ENCODE measurements at places on chromosomes 2 and 18. TPM values are rescaled to one million over a fixed set of nuclear protein-coding genes. Genes with fewer than 3 reads are reported as not detected.

The RFTN2 gene
- 10.0 TPM for total RNA-seq

The NEU2 gene
- not detected for total RNA-seq

The BMP10 gene
- not detected for total RNA-seq

The TAF4B gene
- total RNA-seq = 8.1 TPM

The CNDP1 gene
- total RNA-seq = not detected

The ATP5MC3 gene
- total RNA-seq = 97.5 TPM

The BAZ2B gene
- total RNA-seq = 156 TPM

The CFC1 gene
- not detected for total RNA-seq

The CAPN14 gene
- total RNA-seq = 0.16 TPM

The PLCD4 gene
- total RNA-seq = 35.9 TPM

The ITGA6 gene
- 9.9 TPM for total RNA-seq

The STRN gene
- total RNA-seq = 20.2 TPM

The C2orf74 gene
- total RNA-seq = 18.6 TPM

The SLC23A3 gene
- 0.99 TPM for total RNA-seq

DNA sequence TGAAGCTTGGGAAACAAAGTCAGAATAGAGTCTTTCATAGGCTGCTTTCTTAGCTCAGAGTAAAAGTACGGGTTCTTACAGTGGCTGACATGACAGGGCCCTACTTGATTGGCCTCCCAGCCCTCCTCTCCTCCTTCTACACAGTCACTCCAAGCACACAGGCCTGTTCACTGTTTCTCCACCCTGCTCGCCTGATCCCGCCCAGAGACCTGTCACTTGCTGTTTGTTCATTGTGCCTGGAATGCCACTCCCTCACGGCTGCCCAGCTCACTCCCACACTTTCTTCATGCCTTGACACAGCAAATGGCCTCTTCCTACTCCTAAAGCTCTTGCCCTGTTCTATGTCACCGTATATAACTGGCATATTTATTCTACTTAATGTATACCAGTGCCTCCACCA, 104.8 kb downstream of the MAP4K4 start:
- no peak for DNase-seq

DNA sequence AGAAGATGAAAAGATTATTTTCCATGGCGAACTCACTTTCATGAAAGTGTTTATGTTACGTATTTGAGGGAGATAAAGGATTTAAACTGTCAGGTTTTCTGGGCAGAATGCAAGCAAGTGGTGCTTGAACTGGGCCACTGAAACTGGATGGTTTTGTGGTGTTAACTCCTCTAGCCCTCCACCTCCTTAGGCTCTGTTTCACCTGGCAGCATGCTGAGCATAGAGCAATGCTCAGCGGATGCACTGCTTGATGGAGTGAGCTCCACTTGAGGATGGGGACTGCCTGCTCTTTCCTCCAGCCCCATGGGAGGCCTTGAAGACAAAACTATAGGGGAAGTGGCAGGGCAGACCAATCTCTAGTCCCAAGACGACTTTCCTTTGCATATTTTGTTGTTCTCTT, 345.8 kb downstream of the TDRD15 start:
- DNase-seq = no peak

- no peak for DNase-seq
These were observed 1534.4 kb upstream of the PIK3C3 start for GRCh38 chr18:40420675-40421074.

- no peak for DNase-seq
These were observed 34.3 kb downstream of the MSH2 start for GRCh38 chr2:47437287-47437686.

- no peak for DNase-seq
These were observed 73.9 kb downstream of the SLC39A10 start for GRCh38 chr2:195730912-195731311.

- peak; percentile 80 for DNase-seq
These were observed 4.2 kb upstream of the SP100 start for GRCh38 chr2:230411570-230412370.

DNA sequence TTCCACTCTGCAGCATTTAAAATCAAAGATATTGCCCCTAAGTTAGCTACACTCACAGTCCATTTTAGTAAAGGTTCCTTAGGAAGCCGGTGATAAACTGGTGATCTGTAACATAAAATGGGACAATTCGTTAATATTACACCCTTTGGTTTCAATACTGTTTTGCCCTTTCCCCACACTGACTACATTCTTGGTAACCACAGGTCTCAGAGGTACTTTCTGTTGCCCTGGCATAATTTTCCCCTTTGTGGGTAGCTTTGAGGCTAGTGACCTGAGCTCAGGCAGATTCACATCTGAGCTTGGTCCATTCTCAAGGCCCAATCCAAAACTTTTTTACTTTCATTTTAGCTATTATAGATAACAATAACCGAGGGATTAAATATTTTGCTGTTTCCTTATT, 32.9 kb upstream of the CSRNP3 start:
- no peak for DNase-seq

GRCh38 chr18:10351858-10352257, 102.6 kb upstream of the APCDD1 start:
- DNase-seq = no peak

DNA sequence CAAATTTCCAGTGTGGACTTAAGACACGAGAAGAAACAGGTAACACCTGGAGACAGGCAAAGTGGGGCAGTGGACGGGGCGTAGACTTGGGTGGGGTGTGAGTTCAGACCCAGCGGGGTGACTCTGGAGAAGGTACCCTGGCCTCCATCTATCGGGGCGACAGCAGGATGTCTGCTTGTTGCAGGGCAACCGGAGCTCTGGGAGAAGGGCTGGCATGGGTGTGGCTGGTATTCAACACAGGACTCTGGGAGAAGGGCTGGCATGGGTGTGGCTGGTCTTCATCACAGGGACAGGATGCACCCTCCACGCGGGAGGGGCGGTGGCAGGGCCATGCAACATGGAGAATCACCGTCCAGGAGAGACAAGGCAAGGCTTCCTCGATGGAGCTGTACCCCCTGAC, 198.5 kb downstream of the HDAC4 start:
- peak; percentile 64 for DNase-seq

GRCh38 chr2:71556692-71557250, 103.4 kb downstream of the DYSF start:
- DNase-seq = no peak

DNA sequence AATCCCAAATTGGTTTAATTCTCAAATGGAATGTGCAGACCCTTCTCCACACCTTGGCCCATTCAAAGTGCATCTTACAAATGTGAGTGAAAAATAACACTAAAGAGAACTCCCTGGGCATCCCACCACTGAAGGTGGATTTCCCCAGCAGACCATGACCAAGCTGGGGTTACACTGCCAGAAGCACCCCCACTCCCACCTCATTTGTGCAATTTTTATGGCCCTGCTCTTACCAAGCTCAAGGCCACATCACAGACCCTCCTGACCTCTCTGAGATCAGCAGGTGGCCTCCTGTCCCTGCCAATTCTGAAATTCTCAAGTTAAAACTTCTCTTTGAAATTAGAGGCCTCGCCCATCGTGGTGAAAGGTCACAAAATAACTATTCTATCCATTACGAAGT, 21.6 kb downstream of the SIGLEC15 start:
- no peak for DNase-seq

DNA sequence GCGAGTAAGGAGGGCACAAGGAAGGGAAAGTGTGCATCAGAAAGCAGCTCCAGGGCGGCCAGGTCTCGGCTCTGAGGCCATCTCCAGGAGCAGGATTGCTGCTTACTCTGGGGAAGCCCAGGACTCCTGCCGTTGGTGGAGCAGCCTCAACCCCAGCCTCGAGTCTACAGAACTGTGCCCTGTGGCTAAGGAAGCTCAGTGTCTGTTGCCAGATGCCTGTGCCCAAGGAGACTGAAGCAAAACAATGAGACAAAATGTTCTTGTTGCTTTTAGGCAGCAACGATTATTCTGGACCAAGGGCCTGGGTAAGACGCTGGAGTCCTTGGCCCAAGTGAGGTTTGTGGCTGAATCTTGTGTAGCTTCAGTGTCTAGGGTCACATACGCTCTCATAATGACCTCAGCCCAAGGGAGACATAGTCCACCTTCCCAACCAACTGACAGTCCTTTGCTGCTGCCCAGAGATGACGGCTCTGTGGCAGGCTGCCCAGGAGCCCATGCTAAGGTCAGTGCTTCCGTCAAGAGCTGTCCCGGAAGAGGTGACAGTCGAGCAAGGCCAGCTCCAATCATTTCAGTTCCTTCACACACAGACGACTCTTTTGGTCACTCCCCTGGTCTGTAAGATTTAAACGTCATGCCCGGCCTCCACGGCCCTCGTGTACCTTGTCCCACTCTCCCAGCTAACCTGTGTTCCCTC, 223.8 kb downstream of the TTC32 start:
- DNase-seq = no peak

DNA sequence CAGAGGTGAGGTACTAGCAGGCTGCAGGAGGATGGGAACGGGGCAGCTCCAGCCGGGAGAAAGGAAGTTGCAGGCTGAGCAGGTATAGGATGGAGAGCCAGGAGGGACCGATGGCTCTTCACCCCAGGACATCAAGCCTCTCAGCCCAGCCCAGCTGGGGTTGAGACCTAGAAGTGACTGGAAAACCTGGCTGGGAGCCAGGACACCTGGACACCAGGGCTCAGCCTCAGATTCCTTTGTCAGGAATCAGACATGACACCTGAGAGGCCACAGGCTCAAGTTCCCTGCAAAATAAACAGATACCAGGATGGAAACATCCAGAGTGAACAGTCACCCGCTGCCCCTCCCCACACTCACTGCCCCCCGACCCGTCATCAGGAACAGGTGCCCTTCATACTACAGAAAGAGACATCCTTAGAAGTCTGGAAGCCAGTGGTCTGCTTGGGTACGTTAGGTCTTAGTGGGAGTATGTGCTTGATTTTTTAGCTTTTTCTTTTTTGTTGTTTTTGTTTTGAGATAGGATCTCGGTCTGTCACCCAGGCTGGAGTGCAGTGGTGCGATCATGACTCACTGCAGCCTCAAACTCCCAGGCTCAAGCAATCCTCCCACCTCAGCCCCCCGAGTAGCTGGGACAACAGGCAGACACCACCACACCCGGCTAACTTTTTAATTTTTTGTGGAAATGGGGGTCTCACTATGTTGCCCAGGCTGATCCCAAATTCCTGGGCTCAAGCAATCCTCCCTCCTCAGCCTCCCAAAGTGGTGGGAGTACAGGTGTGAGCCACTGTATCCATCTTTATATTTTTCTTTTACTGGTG, 95.7 kb upstream of the STPG4 start:
- no peak for DNase-seq

GRCh38 chr2:149029307-149029965, 9.1 kb upstream of the LYPD6B start:
- DNase-seq = no peak

DNA sequence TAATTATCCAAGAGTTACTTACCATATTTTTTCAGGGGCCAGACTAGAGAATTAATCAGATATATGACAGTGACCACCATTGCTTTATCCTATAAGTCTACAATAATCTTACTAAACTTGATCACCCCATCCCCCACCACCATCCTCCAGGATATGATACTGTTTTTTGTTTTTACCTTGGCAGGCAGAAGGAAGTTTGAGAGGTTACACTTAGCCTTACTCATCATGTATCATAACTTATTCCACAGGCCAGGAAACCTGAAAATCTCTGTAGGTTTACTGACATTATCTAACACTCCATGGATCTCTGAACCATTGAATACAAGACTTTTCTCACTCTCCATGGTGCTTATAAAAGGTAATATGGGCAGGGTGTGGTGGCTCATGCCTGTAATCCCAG, 602.7 kb downstream of the KCNJ3 start:
- DNase-seq = no peak

DNA sequence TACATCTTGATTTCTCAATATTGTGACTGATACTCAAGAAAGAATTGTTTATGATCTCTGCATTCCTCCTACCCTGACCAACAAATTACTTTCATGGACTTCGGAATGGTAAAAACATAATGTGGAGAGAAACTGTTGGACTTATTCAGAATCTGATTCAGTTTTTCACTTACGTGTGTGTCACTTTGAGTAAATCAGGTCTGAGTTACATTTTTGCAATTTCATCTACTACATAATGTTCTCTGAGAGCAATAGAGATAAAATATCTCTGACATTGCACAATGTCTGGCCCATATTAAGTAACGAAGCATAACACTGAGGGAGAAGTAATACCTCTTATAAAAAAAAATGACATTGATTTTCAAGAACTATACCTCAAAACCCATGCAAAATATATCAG, 1337.9 kb upstream of the CHAC2 start:
- no peak for DNase-seq

GRCh38 chr18:6106091-6106685, 210.9 kb upstream of the TMEM200C start:
- no peak for DNase-seq

DNA sequence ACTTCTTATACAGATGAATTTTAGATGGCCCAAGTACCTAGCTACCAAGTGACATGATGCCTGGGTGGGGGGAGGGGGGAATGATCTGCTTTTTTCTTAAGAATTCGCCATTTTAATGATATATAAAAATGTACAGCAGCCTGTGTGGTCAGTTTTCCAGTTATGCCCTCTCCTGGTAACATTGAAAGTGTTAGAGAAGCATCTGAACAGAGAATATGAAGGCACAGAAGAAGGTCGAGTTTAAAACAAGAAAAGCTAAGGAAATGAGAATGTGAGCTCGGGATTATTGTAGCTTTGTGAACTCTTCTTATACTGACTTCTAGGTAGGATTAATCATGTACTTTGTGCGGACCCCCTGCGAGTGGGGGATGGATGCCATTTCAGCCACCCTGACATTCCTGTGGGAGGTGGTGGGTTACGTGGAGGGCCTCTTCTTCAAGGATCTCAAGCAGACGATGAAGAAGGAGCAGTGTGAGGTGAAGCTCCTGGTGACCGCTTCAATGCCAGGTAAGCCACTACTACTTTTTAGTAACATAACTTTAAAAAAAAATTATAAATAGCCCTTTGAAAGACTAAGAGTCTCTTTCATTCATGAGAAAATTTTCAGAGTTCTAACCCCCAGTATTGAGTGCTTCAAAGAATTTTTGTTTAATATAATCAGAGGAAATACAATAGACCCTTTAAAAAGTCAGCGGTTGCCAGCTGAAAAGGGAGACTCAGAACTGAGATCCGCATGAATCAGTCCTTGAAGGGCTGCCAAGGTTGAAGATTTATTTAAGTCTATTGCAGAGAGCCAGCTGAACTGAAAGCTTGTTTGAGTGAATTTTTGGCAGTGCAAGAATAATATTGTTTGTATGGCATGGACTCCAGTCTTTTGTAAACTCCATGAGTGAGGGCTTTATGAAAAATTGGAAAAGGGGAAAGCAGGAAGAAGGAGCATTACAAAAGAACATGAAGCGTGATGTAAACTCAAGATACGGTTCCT, 68.6 kb upstream of the RPE start:
- no peak for DNase-seq

- no peak for DNase-seq
These were observed 15.2 kb downstream of the NABP1 start for GRCh38 chr2:191693166-191693565.

GRCh38 chr2:61135510-61135909, 26.5 kb upstream of the C2orf74 start:
- DNase-seq = no peak

GRCh38 chr2:59232394-59233165, 991.5 kb upstream of the FANCL start:
- DNase-seq = no peak

- no peak for DNase-seq
These were observed 881.8 kb downstream of the SLC4A3 start for GRCh38 chr2:220509096-220509757.
